NCI-H187 treated with DMSO at 0.1 percent for 48 hours (cell line): ENCODE measurements at places on chromosomes 2 and 18.

- DNase-seq: no peak
Observed at GRCh38 chr18:7896161-7896560, 329.0 kb downstream of the PTPRM start.

- no peak for DNase-seq
Observed at GRCh38 chr2:38718601-38719000, 32.6 kb downstream of the SRSF7 start.

DNA sequence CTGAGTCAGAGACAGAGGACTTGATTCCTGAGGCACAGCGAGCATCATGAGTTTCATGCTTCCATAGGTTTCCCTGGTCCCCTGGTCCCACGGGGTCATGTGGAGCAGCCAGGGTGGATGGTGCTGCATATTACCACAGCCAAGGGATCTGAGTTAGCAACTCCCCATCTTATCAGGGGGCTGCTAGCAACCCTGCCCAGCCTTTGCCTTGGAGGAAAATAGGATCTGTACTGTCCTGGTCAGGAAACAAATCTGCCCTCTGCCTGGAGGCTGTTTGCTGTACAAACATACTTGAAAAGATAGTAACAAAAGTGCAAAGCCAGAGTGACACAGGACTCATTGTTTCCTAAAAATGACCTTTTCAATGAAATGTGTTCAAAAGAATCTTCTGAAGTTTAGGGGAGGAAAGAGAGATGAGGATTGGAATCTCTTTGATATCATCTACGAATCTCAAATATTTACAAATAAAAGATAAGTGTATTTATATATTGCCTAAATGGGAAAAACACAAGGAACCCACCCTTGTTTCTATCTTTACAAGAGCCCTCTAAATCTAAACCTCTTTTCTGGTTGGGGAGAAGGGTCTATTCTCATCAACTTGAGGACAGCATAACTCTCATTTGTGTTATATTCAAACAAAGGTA is 194.8 kb downstream of the CD226 start:
- DNase-seq: no peak

DNA sequence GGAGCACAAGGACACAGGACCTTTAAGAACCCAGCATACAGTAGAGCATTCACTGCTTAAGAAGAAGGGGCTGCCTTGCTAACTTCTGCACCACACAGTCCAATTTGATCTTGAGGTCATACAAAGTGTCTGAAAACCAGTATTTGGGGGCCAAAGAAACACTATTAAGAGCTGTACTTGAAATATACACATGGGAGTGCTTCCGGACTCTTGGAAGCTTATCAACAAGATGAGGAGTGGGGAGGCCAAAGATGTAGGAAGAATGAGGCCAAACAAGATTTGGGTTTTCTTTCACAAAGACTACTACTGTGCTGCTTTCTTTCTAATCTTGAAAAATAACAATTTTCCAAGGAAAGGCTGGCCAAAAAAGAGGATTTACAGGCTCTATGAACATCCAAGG is 24.8 kb upstream of the MALL start:
- DNase-seq: no peak

DNA sequence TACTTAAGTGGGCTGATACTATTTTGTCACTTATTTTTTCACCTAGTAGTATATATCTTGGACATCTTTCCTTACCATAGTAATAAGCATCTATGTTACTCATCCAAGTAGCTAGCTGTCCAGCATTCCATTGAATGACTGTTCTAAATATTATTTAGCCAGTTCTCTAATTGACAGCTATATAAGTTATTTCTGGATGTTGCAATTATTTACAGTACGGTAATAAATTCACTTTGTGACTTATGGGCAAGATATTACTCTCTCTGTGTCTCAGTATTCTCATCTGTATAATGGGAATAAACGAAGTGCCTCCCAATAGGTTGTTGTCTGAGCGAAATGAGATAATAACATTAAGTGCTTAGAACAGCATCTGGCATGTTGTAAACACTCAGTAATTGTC is 46.6 kb upstream of the AGAP1 start:
- no peak for DNase-seq

- DNase-seq: no peak
Observed at GRCh38 chr18:28422577-28422976, 245.6 kb upstream of the CDH2 start.

GRCh38 chr18:75207310-75208154 is 1.4 kb downstream of the PTGR3 start:
- DNase-seq: no peak

GRCh38 chr2:69563021-69563420 is 80.5 kb downstream of the AAK1 start:
- DNase-seq: no peak

DNA sequence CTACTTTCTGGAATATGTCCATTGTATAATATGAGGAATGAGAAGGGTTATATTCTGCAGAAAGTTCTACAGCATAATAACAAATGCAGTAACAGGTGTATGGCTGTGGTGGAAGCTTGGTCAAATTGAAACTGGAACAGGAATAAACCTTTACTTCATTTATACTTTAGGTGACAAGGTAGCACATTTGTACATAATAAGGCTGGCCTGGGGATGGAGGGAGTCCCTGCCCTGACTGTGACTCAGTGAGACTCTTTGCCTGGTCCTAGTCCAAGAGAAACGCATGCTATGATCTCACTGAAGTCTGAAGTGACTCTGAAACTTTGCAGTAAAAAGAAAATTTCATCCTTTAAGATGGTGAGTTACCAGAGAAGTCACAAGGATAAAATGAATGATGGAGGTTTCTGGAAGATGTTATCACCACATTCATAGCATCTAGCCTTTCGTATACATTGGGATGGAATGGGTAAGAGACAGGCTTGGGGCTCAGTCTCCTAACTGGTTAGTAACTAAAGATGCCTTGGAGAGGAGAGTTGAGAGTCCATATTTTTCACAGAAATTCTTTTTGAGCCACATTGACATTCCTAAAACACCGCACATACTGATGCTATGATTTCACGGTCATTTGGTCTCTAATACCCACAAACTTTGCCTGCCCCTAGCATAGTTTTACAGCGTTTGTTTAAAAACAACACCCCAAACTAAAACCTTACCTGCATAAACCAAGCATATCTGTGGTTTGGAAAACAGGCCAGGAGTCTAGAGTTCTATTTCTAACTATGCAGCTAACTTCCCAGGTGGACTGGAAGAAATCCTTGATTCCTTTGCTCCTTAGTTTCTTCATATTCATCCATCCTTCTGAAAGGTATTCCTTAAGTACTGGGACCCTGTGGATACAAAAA is 42.4 kb upstream of the NABP1 start:
- no peak for DNase-seq

- DNase-seq: no peak
Observed at GRCh38 chr2:5596868-5597267, 95.3 kb upstream of the SOX11 start.

DNA sequence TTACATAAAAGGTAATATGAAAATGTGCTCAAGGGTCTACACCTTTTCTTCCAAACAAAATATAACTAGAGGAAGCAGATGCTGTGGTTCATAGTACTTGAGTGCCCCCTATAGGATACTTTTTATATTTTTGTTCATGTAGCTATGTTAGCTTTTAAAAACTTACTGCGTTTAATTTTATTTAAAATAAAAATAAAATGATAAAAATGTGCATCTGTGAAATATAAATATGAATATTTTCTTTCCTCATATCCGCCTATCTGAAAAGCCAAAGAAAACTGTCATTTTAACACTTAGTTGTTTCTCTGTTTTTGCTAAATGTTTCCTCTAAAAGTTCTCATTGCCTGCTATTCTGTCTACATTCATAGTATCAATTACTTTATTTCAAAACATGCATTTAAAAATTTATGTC is 9.6 kb upstream of the LRP1B start:
- DNase-seq: no peak

DNA sequence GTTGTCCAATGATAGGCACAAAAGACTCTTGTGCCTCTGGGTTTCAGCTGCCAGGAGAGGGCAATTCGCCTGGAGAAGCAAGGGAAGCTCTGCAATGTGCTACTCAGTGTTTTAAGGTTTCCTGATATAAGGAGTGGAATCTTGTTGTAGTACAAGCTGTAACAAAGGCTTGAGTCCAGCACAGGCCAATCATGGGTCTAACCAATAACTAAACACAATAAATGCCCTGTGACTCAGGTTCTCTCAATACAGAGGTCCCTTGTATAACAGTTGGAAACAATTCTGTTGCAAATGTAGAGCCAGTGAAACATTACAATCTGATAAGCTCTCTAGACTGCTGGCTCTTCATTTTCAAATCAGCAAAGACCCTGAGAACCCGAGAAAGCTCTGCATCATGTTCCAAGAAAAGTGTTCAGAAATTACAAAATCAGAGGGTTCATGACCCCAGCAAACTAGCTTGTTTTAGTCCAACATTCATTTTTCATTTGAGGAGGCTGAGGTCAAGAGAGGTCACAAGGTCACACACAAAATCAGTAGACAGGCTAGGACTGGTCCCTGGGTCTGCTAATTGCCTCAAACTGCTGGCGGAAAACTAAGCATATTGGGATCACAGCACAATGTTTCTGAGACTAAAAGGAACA is 59.0 kb upstream of the DNMT3A start:
- no peak for DNase-seq

- DNase-seq: no peak
Observed at GRCh38 chr18:28313602-28314001, 136.7 kb upstream of the CDH2 start.

GRCh38 chr2:219496825-219497494 is 1.7 kb upstream of the GMPPA start:
- DNase-seq: no peak

- DNase-seq: no peak
Observed at GRCh38 chr18:44747157-44747556, 66.5 kb downstream of the SETBP1 start.

- no peak for DNase-seq
Observed at GRCh38 chr2:173891315-173892037, 73.7 kb downstream of the SP3 start.

DNA sequence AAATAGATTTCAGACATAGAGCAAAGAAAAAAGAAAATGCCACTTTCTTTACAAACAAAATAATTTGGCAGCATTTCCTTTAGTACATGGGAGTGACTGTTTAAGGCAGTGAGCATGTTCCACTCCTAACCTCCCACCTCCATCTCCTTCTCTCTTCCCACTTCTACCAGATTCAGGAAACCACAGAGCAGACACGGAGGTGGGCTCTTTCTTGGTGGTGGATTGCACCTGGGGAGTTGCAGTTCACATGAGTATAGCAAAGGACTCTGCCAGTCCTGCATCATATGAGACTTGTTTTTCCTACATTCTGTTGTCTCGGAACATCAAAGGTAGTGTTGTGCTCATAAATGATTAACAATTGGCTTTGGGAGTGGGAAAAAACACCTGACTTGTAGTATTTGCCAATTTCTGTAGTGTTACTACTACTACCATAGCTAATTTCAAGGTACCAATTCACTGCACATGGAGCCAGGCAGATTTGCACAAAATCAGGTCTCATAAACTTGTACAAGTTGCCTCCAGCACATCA is 137.2 kb downstream of the SPP2 start:
- DNase-seq: no peak

DNA sequence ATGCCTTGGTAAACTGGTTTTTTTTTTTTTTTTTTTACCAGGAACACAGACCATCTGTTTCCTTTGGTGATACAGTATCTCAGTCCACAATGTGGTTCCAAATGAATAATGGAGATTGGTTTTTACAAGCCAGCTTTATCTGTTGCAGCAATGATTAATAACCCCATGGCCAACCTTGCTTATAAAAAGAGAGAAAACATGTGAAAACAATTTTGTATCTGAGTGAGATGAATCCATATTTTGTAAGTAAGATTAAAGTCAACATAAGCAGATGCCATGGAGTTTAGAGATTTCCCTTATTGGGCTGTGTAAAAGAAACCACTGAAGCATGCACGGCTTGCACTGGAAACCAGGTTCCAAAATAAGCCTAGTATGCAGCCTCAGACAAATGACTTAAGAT is 108.6 kb upstream of the CNTNAP5 start:
- no peak for DNase-seq

DNA sequence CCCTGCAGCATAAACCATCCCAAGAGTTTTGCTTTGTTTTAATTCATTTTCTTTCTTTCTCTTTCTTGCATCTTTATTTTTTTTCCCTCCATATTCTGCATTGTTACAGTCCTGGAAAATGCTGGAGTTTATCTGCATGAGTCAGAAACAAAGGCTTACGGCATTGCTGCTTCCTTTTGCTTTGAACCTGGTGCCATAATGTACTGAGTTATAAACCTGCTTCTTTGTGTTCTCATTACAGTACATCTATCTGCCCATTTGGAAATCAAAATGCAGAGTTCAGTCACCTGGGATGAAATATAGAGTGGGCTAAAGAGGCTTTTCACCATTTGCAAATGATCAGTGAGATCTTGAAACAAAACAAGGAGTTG is 1009.2 kb upstream of the FANCL start:
- DNase-seq: no peak

GRCh38 chr2:7044253-7045250 is 127.3 kb downstream of the RNF144A start:
- peak; percentile 24 for DNase-seq

DNA sequence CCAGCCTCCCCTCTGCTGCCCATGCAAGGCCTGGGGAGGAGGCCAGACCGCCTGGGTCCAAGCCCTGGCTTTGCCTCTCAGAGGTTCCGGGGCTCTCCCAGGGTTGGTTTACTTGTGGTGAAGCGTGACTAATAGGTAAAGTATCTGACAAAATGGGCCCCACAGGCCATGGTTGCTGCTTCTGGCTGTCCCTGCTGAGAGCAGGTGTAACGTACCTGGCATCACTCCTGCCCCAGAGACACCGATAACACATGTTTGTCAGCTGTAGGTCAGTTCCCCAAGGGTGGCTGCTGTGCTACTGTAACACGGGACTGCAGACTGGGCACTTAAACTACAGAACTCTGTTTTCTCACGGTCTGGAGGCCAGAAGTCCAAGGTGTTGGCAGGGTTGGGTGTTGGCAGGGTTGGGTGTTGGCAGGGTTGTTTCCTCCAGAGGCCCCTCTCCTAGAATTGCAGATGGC is 34.1 kb downstream of the ODC1 start:
- peak; percentile 33 for DNase-seq

- no peak for DNase-seq
Observed at GRCh38 chr2:205722283-205722918, 40.1 kb downstream of the NRP2 start.

- DNase-seq: peak; percentile 53
Observed at GRCh38 chr18:8615397-8616027, 6.3 kb downstream of the RAB12 start.

- DNase-seq: no peak
Observed at GRCh38 chr18:76259711-76260110, 235.3 kb downstream of the ZNF516 start.

DNA sequence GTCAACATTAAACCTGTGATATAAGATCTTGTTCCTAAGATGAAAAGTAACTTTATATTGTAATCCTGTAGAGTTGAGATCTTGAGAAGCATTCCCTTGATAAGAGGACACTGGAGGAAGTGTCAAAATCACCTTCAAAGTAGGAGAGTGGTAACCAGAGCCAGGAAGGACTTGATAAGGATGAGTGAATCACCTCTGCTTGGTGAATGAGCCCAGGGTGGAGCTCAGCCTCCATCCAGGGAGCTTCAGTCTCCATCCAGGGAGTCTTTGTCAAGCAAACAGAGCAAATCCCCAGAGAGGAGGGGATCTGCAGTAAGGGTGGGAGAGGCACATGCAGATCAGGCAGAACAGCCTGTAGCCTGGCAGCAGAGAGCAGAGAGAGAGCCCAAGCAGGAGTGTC is 167.1 kb upstream of the SIX2 start:
- DNase-seq: no peak

GRCh38 chr2:172962824-172963223 is 112.8 kb upstream of the MAP3K20 start:
- DNase-seq: no peak

- DNase-seq: no peak
Observed at GRCh38 chr2:142142595-142142994, 11.8 kb upstream of the LRP1B start.

GRCh38 chr18:62545098-62545497 is 22.3 kb downstream of the ZCCHC2 start:
- no peak for DNase-seq
